NT2/D1 (cell line): ENCODE measurements at places on chromosomes 12 and 14.

DNA sequence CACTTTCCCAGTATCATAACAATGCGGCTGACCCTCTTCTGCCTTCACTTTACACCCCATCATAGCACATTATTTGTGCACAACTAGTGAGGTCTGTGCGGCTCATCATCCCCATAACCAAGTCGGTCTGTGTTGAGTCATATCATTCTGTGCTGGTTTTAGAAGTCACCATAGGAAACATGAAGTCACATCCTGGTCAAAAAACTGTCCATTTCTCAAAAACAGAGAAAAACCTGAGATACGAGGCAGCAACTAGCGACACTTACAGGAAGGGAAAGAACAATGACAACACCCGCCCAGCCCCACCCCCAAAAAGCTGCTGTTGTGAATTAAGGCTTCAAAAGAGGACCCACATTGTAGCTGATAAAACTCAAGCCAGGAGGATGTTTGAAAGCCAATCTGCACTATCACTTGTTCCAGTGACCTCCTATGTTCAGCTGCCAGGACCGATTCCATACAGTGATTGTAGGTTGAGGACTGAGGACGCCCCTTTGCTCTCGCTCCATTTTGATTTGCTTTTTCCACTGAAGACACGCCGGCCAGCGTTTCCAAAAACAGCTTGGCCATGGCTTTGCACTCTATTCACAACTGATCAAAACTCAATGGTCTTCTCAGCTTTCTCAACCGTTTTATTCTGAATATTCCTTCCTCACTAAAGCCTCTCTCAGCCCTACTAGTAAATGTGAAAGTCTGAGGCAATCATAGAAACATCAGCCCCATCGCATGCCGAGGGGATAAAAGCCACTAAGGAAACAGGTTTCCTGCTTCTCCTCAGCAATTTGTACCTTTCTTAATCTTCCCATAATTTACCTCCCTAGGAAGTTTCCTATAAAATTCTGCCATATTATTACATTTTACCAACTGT, 87.5 kb downstream of the DUSP16 start:
- DNase-seq, result no peak

- DNase-seq, result no peak
Observed at GRCh38 chr12:60842181-60842580, 1246.4 kb downstream of the SLC16A7 start.

GRCh38 chr12:121142171-121142950, 9.7 kb downstream of the P2RX7 start:
- DNase-seq, result no peak

- DNase-seq, result no peak
Observed at GRCh38 chr14:32010604-32011125, 66.4 kb upstream of the ARHGAP5 start.

DNA sequence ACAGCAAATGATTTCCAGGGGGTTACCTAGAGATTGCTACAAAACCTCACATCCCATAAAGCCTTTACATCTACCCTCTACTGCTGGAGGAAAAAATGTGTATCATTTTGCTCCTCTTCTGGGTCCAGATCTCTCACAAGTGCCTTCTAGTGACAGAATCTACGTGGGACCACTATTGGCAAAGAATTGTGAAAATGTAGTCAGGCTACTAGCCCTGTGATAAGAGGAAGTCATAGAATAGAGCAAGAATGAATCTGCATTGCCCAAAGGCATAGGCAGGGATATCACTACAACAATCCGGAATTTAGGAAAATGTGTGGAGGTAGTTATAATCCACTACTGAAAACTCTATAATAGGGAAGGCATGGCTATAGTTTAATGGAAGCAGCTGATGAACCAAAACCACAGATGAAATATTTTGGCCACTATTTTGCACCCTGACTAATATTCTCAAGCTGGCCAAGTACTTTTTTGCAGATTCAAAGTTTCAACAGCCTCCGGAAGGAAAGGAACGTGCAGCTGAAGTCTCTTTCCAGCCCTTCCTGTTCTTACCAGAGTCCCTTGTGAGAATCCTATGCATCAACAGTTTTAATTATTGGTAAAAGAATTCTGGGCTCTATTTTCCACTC, 176.8 kb downstream of the PHLDA1 start:
- DNase-seq, result no peak

- DNase-seq, result peak; percentile 9
Observed at GRCh38 chr12:100920493-100920892, 125.9 kb downstream of the ANO4 start.

DNA sequence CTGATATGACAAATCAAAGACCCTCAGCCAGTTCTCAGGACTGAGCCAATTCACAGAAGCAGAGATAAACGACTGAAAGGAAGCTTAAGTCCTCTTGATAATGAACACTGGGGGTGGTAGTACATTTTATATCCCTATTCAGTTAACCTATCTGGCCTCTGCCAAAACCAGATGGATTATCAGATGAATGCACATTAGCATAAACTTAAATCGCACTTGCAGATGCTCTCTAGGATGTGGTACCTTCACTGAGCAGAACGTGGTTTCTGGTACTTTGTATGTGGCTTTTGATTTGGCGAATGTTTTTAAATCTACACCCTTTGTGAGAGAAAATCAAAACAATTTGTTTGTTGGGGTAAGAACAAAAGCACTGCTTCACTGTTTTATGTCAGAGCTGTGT, 21.1 kb upstream of the TAS2R14 start:
- no peak for DNase-seq

DNA sequence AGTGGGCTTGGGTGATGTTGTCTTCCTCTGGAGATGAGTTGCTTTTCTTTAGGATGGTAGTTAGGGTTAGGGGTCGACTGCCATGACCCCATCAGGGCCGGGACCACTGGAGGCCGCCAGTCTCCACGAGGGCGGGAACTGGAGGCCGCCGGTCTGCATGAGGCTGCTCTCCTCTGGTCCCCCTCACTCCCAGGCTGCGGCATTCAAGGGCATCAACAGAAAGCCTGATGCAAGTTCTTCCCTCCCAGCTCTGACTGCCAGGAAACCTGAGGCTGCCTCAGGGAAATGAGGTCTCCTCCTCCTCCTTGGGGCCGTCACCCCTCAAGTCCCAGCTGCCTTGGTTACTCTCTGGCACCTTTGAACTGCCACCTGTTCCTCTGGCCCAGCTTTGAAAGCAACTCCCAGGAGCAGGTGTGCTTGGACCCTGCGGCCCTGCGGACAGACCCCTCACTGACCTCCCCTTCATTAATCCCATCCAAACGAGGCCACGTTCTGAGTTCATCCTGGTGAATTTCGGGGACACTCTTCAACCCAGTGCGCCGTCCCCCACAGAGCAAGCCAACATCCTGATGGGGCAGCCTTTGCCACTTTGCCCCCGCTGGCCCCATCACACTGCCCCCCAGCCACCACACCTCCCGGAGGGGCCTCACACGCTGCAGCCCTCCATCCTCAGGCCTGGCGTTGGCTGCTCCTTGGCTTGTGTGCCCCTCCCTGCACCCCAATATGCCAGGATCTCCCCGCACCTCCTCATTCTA, 37.2 kb upstream of the FBRSL1 start:
- no peak for DNase-seq
